ENCODE measurements at places on chromosomes 3 and 15. TPM values are rescaled to one million over a fixed set of nuclear protein-coding genes. Genes with fewer than 3 reads are reported as not detected.

GRCh38 chr3:37492468-37492867, 318.1 kb upstream of the LRRFIP2 start:
- no peak for DNase-seq

Gene HHATL
- 1,023 TPM for polyA plus RNA-seq

DNA sequence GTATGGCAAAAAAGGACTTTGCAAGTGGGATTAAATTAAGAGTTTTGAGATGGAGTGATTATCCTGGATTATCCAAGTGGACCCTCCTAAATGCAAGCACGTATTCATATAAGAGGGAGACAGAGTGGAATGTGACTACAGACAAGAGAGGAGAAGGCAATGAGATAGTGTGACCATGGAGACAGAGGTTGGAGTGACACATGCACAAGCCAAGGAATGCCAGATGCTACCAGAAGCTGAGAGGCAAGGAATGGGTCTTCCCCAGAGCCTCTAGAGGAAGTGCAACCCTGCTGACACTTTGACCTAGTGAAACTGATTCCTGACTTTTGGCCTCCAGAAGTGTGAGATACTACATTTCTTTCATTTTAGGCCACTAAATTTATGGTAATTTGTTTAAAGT, 117.2 kb downstream of the UACA start:
- no peak for DNase-seq

Gene LMAN1L
- polyA plus RNA-seq, result not detected

Gene PSTPIP1
- polyA plus RNA-seq, result 2.9 TPM

Gene BTLA
- polyA plus RNA-seq, result not detected

DNA sequence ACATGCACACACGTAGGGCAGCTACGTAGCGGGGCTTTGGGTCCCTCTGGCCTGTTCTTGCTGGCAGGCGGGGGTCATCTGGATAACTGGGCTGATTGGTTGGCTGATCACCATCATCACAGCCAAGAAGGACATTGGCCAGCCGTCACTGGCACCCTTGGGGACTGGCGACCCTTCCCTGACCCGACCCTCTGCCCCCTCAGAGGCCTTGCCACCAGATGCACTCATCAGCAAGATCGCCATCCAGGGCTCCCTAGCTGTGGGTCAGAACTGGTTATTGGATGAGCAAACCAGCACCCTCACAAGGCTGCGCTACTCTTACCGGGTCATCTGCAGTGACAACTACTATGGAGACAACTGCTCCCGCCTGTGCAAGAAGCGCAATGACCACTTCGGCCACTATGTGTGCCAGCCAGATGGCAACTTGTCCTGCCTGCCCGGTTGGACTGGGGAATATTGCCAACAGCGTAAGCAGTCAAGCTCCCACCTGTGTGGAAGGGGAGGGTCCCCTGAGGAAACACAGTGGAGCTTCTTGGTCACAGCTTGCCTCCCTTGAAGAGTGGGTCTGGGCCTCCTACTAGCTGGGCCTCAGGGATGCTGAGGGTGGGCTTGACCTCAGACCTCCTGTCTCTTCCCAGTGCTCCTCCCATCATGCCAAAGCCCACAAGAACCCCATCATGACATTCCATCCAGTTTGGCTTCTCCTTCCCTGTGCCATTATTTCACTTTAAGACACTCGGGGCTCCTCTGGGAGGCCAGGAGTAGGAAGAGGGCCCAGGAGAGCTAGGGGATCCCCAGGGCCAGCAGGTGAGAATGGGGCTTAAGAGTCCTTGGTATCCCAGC, 2.4 kb downstream of the DLL4 start:
- peak; percentile 43 for DNase-seq

DNA sequence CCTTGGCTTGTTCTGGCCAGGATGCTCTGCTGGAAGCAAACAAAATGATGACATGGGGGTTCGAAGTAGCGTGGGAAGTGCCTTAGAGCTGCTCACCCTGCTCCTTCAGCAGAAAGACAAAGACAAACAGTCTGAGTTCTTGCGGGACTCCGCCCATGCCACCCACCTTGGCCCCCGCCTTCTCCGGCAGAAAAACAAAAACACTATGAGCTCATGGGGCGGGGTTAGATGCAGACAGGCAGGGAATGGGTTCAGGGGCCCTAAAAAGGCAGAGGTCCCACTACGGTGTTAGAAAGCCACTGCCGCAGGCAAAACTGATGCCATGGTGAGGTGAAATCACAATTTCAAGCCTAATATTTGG, 9.7 kb upstream of the NCKIPSD start:
- DNase-seq, result peak; percentile 69
